ENCODE measurements at places on chromosomes 3 and 15.
A peak's percentile ranks its signal among the peaks of the same experiment; 100 is the strongest.

DNA sequence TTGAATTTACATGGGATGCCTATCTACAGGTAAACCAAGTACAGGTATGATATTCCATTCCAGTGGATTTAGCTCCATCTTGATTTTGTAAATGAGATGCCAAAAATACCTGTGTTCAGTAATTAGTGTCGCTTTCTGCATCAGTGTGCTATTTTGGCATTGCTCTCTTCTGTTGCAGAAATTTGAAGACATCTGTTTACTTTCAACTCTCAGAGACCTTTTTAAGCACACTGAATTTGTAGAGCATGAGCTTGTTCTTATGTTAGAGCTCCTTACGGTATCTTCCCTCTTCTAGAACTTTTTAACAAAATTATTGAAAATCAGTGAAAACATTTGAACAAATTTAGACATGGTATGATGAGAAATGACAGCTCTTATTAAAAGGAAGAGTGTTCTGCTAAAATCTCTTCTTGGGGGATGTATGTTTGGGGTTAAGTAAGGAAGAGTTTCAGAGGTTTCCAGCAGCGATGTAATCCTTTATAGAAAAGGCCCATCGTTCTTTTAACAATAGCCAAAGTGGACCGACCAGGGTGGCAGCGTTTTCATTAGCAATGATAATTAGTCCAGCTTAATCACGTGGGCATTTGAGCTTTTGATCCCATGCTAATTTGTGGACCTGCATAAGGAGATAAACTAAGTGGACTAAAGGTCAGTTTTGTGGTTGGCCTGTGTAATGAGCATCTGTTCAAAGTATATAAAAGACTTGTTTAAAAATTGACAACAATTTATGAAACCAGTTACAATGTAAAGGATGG is 385.4 kb downstream of the PTPRG start:
- DNase-seq: no peak

DNA sequence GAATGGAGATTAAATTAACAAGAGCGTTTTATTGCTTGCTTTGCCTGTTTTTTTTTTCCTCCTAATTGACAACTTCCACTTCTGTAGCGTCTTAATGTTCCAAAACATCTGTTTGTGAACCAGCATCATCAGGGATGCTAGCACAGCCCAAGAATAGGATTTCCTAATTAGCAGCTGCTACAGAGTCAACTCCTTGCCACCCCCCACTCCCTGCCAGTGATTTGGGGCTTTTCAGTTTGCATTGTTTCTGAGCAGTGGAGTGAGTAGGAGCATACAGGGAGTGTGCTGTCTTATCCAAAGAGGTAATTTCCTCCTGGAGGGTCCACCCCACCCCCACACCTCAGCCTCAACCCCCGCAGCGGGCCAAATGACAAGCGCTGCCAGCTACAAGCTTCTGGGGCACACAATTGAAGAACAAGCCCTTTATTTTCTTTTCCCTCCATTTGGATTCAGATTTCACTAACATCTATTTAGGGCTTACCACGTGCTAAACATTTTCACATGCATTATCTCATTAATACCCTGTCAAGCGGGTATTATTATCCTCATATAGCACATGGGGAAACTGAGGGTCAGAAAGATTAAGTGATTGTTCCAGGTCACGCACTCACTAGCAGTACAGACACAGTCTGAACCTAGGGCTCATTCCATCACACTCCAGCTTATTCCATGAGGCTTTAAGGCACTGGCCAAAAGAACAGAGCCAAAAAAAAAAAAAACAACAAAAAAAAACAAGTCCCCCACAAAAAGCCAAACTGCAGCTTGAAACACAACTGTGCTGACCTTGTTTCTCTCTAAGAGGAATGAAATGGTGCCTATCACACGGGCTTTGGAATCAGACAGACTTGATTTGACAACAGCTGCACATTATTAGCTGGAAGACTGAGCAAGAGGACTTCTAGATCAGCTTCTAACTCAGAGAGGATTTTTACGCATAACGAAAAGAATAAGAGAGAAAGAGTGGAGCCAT is 16.4 kb downstream of the HEG1 start:
- no peak for DNase-seq

GRCh38 chr3:38698061-38698460 is 48.6 kb upstream of the SCN5A start:
- no peak for DNase-seq

DNA sequence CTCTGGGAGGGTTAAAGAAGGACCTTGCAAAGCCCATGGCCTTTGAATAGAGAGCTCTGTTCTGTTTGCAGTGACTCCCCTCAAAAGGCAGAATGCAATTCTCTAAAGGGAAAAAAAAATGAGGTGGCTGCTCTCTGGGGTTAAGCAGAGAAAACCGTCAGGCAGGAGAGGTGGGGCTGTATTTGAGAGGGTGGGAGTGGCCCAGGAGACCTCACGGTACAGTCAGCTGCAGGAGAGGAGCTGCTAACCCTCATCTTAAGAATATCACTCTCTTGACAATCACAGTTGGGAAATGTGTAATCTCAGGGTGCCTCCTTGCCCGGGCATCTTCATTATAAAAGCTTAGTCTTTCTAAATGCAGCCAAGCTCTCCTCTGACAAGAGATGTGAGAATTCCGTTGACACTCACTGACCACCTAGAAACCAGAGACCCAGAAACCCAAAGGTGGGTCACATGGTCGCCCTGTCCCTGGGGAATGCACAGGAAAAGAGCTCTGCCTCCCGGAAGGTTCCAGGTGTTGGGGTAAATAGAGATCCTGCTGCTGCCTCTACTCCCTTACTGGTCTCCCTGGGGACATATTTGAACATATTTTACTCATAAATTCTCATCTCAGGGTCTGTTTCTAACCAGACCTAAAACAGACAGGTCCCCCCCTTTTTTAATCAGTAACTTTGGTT is 159.1 kb upstream of the CTDSPL start:
- DNase-seq: no peak

DNA sequence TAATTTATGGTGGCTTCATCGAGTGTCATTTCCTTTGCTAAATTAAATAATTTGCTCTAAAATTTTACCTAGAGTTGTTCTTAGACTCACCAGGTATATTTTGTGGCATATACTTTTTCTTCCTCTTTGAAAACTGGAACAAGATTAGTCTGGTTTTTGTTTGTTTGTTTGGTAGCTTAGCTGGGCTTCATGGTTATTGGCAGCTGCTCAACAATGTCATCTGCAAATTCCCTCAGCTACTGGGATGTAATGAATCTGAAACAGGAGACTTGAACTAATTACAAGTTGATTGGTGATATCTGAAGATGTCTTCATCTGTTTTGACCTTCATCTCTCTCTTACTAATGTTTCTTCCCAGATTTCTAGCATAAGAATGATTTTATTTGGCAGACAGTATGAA is 270.5 kb upstream of the P2RY1 start:
- no peak for DNase-seq

GRCh38 chr15:43238671-43239131 is 17.9 kb upstream of the EPB42 start:
- DNase-seq: no peak

- no peak for DNase-seq
Observed at GRCh38 chr3:99485286-99485685, 153.1 kb upstream of the COL8A1 start.

DNA sequence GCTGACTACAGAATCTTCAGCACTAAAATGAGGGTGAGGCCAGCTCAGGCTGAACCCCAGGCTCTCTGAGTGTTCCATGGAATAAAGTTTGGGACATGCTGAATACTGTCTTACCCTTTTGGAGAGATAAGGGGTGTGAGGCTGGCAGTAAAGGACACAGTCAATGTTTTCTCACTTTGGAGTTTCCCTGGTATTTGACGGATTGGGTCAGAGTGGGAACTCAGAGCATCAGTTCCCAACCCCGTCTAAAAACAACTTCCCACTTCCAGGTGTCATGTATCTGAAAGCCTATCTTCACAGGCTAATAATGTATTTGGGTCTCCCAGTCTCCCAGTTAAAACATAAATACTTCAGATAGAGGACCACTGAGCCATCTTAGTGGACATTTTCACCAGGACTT is 180.7 kb downstream of the TLE3 start:
- DNase-seq: no peak

- no peak for DNase-seq
Observed at GRCh38 chr15:80856809-80857377, 77.7 kb downstream of the CEMIP start.

DNA sequence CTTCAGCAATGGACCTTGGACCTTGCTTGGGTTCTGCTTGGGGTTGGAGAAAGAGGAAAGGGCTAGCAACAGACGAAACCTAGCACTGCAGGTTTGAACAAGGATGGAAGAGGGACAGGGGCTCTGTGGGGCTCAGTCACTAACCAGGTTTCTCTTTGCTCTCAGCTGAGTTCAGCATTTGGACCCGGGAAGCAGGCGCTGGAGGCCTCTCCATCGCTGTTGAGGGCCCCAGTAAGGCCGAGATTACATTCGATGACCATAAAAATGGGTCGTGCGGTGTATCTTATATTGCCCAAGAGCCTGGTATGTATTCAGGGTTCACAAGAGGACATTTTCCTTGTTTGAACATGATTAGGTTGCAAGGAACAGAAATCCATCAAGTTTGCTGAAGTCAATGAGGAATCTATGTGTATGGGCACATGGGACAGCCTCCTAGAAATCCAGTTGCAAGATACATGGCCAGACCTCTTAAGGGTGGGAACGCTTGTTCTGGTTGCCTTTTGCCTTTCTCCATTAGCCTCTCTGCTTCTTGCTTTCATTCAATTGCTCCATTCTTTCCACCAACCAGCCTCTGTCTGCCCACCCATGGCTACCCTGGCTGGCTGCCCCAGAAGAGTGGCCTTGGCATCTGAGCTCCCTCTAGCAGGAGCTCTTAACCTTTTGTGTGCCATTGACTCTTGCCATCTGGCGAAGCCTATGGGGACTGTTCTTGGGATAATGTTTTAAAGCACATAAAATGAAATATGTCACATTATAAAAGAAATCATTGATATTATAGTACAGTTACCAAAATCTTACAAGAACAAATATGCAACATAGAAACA is 55.9 kb downstream of the DNASE1L3 start:
- no peak for DNase-seq

- DNase-seq: no peak
Observed at GRCh38 chr3:15360788-15361493, 28.6 kb upstream of the SH3BP5 start.

DNA sequence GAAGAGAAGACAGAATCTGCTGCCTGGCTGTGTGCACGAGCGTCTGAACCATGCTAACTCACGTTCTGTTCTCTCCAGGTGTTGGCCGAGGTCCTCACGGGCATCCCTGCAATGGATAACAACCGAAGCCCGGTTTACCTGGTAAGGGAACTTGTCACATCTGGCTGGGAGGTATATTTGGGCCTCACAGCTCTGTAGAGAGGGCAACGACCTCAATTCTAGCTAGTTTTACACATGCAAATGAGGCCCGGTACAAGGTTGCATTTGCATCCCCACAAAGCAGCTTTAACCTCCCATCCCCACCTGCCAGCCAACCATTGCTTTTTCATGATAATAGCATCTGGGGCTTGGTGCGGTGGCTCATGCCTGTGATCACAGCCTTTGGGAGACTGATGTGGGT is 22.0 kb upstream of the TATDN2 start:
- peak; percentile 45 for DNase-seq

DNA sequence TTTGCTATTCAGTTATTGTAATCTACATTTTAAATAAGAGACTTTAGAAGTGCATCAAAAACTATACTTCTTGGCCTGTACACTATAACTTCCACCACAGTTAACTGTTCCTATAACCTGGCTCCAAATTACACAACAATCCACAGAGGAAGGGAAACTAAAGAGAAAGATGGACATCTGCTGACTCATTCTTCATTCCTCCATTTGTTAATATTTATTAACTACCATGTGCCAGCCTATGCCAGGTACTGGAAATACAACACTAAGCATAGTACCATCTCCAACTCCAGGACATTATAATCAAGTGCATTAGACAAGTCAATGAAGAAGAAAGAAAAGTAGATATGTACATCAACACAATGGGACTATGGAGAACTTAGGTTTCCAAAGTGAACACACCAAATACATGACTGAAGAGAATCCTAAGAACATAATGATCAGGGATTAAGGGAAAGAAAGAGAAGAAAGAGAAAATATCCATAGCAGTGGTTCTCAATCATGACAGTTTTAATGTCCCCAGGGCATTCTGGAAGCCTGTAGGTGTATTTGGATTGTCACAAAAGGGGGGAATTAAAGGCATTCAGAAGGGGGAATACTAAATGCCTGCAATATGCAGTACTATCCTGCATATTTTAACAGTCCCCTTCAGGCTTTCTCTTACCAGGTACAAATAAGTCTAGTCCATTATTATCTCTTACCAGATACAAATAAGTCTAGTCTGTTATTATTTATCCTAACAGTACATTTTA is 8.9 kb downstream of the ICE2 start:
- peak; percentile 98 for DNase-seq

DNA sequence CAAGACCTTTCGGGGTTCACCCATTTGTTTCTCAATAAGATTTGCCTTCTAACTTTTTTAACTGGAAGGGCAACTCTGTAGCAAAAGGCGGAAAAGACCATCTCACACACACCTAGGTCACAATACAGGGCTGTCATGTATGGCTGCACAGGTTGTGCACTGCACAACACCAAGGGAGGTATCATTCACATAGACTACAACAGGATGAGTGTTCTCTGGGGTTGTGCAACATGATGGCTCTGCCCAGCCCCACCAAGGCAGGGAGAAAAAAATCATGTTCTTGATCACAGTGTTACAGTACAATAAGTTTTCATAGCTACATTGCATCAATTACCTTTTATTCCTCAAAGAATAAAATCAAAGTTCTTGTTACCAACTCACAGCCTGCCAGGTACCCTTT is 52.8 kb downstream of the ANXA2 start:
- no peak for DNase-seq

DNA sequence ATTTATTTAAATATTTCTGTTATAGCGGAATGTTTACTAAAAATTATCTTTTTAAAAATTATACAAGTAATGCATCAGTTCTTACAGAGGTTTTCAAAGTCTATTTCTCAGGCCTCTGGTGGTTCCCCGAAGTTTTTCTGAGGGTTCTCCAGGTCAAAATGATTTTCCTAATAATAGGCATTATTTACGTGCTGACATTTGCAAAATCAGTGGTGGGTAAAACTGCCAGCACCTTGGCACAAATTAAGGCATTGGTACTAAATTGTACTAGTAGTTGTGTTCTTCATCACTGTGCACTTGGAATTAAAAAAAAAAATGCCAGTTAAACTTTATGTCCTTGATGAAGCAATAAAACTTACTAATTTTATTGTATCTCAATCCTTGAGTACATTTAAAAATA is 9.5 kb downstream of the PIAS1 start:
- no peak for DNase-seq

GRCh38 chr3:5095886-5096285 is 26.2 kb upstream of the ARL8B start:
- no peak for DNase-seq

- no peak for DNase-seq
Observed at GRCh38 chr3:81503026-81503425, 258.4 kb downstream of the GBE1 start.
